ENCODE measurements at places on chromosomes 5 and 9. TPM values are rescaled to one million over a fixed set of nuclear protein-coding genes. Genes with fewer than 3 reads are reported as not detected.

The FIBCD1 gene
- total RNA-seq, result 6.4 TPM

The INSL6 gene
- not detected for total RNA-seq

DNA sequence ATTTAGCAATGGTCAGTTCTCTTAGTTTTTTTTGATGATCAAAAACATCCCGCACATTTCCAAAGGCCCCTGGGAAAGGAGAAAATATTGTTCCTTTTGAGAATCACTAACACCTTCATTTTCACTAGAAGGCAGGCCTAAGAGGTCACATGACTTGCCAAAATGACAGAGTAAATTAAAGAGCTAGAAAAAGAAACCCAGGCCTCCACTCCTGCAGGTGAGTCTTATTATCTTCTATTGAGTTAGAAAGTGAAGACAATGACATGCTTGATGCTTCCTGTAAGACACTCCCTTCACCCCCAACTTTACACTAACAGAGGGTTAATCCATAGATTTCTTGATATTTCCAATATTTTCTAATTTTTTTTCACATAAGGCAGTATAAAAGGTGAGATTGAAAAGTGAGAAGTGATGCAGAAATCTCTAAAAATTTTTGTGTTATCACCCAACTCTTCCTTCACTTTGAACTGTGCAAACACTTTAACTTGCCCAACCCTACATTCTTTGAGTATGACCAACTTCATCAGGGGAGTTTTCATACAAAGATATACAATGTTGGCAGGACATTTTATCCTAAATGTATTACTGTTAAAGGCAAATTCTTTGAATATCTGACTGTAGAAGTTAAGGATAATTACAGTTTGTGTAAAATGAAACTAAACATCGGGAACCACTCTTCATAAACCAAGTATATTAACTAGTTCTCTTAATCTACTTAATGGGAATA is 57.1 kb downstream of the SUB1 start:
- H3K27ac ChIP-seq, result no peak overlapping the region
- no peaks in the 10 kb centered on the region for H3K27me3 ChIP-seq
- DNase-seq, result peak; percentile 32

DNA sequence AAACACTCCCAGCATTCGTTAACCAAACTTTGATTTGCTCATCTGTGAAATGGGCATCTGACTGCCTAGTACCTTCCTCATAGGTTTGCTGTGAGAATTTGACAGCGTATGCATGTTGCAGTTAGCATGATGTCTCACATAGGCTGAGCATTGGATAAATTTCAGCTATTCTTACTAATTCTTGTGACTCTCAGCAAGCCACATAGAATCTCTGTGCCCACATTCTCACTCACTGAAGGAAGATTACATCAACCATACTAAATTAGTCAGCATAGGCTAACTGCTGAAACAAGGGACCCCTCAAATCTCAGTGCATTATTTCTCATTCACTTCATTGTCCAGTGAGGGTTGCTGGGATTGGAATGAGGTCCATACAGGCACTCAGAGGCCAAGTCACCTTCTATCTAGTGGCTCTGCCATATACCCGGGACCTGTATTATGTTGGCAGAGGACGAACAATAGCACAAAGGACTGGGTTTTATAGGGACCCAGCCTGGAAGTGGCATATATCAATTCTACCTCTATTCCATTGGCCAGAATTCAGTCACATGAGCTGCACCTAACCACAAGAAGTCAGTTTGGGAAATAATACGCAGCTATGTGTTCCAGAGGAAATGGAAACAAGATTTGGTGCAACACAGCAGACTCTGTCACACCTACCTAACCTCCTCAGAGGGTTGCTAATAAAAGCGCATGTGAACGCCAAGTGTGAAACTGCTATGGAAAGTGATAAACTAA is 4.2 kb upstream of the PTGER4 start:
- DNase-seq, result no peak
- peaks cover 27% of the 10 kb centered on the region for H3K4me1 ChIP-seq
- H3K4me3 ChIP-seq, result no peak overlapping the region
- H3K27me3 ChIP-seq, result no peaks in the 10 kb centered on the region

- H3K4me3 ChIP-seq, result no peak overlapping the region
- H3K36me3 ChIP-seq, result no peaks in the 10 kb centered on the region
- H3K27ac ChIP-seq, result no peak overlapping the region
- DNase-seq, result no peak
- no peaks in the 10 kb centered on the region for H3K4me1 ChIP-seq
Measured at GRCh38 chr9:108724652-108725051, 131.1 kb downstream of the ACTL7B start.

- no peak overlapping the region for H3K27ac ChIP-seq
- no peak for DNase-seq
- H3K27me3 ChIP-seq, result peaks cover 7% of the 10 kb centered on the region
- H3K4me3 ChIP-seq, result no peak overlapping the region
Measured at GRCh38 chr9:99037769-99038483, 67.0 kb upstream of the TGFBR1 start.

The SLC4A9 gene
- not detected for total RNA-seq

DNA sequence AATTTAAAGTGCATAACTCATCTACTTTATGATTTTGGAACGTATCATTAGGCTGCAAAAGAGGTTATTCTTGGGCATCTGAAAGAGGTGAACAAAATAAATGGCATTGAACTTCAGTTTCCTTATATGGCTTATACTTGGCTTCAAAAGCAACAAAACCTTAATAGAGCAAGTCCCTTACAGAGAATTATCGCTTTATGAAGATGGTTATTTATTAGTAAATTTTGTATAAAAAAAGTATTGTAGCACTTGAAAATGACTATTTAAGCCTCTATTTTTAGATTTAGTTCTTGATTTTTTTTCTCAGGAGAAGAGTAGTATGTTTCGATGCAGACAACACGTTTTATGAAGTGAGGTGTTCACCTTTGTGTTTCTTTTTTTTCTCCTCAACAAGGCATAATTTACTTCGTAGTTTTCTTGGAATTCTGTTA is 2.0 kb downstream of the ERBIN start:
- H3K4me1 ChIP-seq, result peaks cover 13% of the 10 kb centered on the region
- no peaks in the 10 kb centered on the region for H3K27me3 ChIP-seq
- no peaks in the 10 kb centered on the region for H3K36me3 ChIP-seq
- peak overlapping the region; percentile 100 for H3K27ac ChIP-seq
- H3K4me3 ChIP-seq, result peak overlapping the region; percentile 87
- DNase-seq, result peak; percentile 19

- H3K27me3 ChIP-seq, result no peaks in the 10 kb centered on the region
- H3K4me3 ChIP-seq, result no peak overlapping the region
- H3K4me1 ChIP-seq, result no peaks in the 10 kb centered on the region
Measured at GRCh38 chr5:82222597-82223574, 55.3 kb downstream of the RPS23 start.

DNA sequence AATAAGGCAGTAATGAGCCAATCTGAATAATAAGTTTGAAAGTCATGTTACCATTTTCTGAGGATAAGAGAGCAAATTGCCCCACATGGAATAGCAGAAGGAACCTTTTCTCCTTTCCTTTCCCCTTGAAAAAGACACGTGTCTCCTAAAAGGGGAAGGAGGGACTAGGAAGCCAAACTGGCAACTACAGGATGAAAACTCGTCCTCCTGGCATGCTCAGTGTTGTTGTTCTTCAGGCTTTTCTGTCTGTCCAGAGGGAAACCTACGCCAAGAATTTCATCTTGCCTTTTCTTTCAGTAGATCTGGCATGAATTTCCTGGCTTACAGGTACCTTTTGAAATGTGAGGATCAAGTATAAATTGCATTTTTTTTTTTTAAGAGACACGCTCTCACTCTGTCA is 355.9 kb upstream of the TLE4 start:
- H3K4me3 ChIP-seq, result no peak overlapping the region
- H3K27me3 ChIP-seq, result no peaks in the 10 kb centered on the region
- H3K27ac ChIP-seq, result no peak overlapping the region
- H3K4me1 ChIP-seq, result no peaks in the 10 kb centered on the region

- DNase-seq, result no peak
- no peaks in the 10 kb centered on the region for H3K27me3 ChIP-seq
- no peaks in the 10 kb centered on the region for H3K36me3 ChIP-seq
- H3K4me3 ChIP-seq, result no peak overlapping the region
Measured at GRCh38 chr5:58263296-58263695, 196.6 kb downstream of the PLK2 start.

DNA sequence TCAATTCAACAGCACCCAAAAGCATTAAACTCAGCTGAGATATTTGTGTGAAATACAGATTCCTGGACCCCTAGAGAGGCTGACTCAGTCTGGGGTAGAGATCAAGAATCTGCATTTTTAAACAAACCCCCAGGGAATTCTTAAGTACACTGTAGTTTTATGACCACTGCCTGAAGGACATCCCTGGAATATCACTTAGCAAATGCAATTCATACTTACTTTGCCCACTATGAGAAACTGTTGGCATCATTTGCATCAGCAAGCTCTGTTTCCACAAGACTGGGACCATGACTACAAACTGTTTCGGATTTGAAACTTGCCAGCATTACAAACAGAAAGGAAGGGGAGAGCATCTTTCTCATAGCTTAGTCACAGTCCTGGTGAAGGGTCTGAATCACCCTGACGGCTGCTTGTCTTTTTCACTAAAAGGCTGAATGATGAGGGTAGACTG is 63.7 kb downstream of the MLLT3 start:
- DNase-seq, result peak; percentile 33
- H3K4me3 ChIP-seq, result no peak overlapping the region
- H3K36me3 ChIP-seq, result no peaks in the 10 kb centered on the region
- H3K27ac ChIP-seq, result no peak overlapping the region
- H3K4me1 ChIP-seq, result peaks cover 65% of the 10 kb centered on the region

- H3K36me3 ChIP-seq, result no peaks in the 10 kb centered on the region
- no peak overlapping the region for H3K4me3 ChIP-seq
- DNase-seq, result peak; percentile 48
- H3K27me3 ChIP-seq, result no peaks in the 10 kb centered on the region
- peak overlapping the region; percentile 49 for H3K27ac ChIP-seq
Measured at GRCh38 chr9:91844190-91844589, 105.8 kb downstream of the ROR2 start.

GRCh38 chr5:55140908-55141665 is 18.9 kb upstream of the GPX8 start:
- H3K4me3 ChIP-seq, result no peak overlapping the region
- peak; percentile 32 for DNase-seq
- no peaks in the 10 kb centered on the region for H3K27me3 ChIP-seq
- H3K27ac ChIP-seq, result no peak overlapping the region

DNA sequence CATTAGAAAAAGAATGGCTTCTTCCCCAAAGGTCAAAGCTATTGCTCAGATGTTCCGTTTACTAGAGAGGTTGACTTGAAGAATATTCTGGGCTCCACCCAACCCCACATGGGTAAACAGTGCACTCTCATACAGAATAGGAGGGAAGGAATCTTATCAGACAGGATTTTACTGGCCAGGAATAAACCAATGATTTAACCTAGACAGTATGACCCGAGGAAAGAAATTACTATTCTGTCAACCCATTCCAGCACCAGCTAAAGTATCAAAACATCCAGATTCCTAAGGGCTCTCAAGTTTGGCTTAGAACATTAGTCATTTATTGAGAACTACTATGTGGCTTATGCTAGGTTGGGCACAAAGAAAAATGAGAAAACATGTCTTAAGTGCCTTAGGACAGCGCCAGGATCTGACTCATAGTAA is 493.6 kb upstream of the KLF4 start:
- no peak for DNase-seq
- no peak overlapping the region for H3K4me3 ChIP-seq
- no peaks in the 10 kb centered on the region for H3K36me3 ChIP-seq
- no peaks in the 10 kb centered on the region for H3K27me3 ChIP-seq

GRCh38 chr5:113321276-113321675 is 113.5 kb downstream of the TSSK1B start:
- H3K4me1 ChIP-seq, result peaks cover 25% of the 10 kb centered on the region
- peak; percentile 11 for DNase-seq
- peaks cover 8% of the 10 kb centered on the region for H3K27me3 ChIP-seq
- H3K27ac ChIP-seq, result no peak overlapping the region

- no peaks in the 10 kb centered on the region for H3K36me3 ChIP-seq
- H3K4me1 ChIP-seq, result no peaks in the 10 kb centered on the region
- no peaks in the 10 kb centered on the region for H3K27me3 ChIP-seq
- no peak for DNase-seq
- H3K27ac ChIP-seq, result no peak overlapping the region
Measured at GRCh38 chr9:7970681-7971330, 171.2 kb upstream of the DMAC1 start.

GRCh38 chr9:20313415-20313814 is 308.9 kb downstream of the MLLT3 start:
- no peak overlapping the region for H3K27ac ChIP-seq
- no peaks in the 10 kb centered on the region for H3K36me3 ChIP-seq
- H3K27me3 ChIP-seq, result no peaks in the 10 kb centered on the region
- no peaks in the 10 kb centered on the region for H3K4me1 ChIP-seq
- no peak for DNase-seq

DNA sequence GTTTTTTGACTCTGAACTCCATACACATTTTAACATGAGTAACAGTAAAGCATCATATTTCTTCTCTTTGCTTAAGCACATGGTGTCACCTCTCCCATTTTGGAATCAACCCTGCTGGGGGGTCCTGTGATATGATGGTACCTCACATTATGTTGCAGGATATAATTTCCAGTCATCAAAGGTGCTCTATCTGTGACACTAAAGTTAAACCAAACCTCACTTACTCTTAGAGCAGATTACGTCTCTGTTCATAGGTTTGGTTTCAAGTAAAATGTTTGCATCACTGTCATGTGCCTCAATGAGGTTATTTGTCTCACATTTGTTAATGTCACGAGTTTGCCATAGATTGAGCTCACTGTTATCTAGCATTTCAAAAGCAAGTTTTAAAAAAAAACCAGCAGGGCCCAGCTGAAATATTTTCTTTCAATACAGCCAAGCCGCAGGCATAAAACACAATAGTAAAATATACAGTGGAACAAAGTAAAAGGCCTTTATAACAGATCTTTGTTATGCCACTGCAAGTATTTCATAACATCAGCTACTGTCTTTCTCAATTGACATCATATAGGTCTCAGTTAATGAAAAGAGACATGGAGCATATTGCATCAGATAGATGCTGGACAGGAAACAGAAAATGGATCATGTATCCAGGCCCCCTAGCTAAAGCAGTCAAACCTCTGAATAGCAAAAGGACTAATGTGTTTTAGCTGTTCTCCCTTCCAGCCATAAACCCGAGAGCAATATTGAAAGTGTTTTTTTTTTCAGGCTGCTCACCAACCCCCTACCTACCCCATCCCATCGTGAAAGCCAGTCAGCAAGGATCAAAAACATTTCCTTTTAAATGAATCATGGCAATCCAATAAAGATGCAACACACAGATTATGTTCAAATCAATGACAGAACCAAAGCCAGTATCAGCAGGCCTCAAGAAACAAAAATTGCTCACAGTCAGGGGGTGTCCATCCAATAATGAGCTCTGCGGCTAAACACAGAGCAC is 182.1 kb upstream of the ITGA1 start:
- H3K4me3 ChIP-seq, result no peak overlapping the region
- no peak overlapping the region for H3K27ac ChIP-seq
- DNase-seq, result no peak
- no peaks in the 10 kb centered on the region for H3K36me3 ChIP-seq

- no peaks in the 10 kb centered on the region for H3K4me1 ChIP-seq
- no peaks in the 10 kb centered on the region for H3K27me3 ChIP-seq
- H3K27ac ChIP-seq, result no peak overlapping the region
- no peak for DNase-seq
Measured at GRCh38 chr5:172339264-172340180, 56.0 kb upstream of the UBTD2 start.

The NIPAL4 gene
- total RNA-seq, result 3.3 TPM

The TMC1 gene
- not detected for total RNA-seq

The IFNB1 gene
- total RNA-seq, result not detected

The SLC6A7 gene
- total RNA-seq, result not detected

The ANKS6 gene
- 10.7 TPM for total RNA-seq

The TERT gene
- total RNA-seq, result not detected

The TTF1 gene
- 10.8 TPM for total RNA-seq

The OGN gene
- 13.8 TPM for total RNA-seq

- H3K4me3 ChIP-seq, result no peak overlapping the region
- H3K27ac ChIP-seq, result no peak overlapping the region
Measured at GRCh38 chr5:96563816-96564215, 98.4 kb upstream of the CAST start.

Data from stomach (tissue), 19 donors.